Aorta (tissue), 5 donors: ENCODE measurements at places on chromosomes 11 and 22. TPM values are rescaled to one million over a fixed set of nuclear protein-coding genes. Genes with fewer than 3 reads are reported as not detected.

The GLB1L2 gene
- total RNA-seq: 0.94 TPM

GRCh38 chr11:17734986-17735817, 621 bp downstream of the KCNC1 start:
- no peak overlapping the region for H3K27ac ChIP-seq
- no peaks in the 10 kb centered on the region for H3K36me3 ChIP-seq
- no peaks in the 10 kb centered on the region for H3K27me3 ChIP-seq
- no peaks in the 10 kb centered on the region for H3K4me1 ChIP-seq
- no peak overlapping the region for H3K4me3 ChIP-seq

DNA sequence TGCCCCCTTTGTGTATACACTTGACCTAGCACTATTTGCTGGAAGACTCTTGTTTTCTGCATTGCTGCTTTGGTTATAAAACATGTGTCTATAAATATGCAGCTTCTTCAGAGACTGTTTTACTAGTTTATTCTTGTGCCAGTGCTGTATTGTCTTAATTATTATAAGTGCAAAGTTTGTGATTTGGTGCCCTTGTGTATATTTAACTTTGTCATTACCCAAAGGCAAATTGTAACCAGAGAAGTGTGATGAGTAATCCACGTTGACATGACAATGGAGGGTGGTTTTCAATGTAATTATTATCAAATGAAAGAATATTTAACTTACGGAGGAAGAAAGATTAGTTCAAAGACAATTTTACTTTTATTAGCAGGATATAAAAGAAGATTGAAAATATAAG, 75.0 kb upstream of the PRODH start:
- H3K4me3 ChIP-seq: no peak overlapping the region
- H3K4me1 ChIP-seq: no peaks in the 10 kb centered on the region
- H3K36me3 ChIP-seq: no peaks in the 10 kb centered on the region
- no peak overlapping the region for H3K27ac ChIP-seq

DNA sequence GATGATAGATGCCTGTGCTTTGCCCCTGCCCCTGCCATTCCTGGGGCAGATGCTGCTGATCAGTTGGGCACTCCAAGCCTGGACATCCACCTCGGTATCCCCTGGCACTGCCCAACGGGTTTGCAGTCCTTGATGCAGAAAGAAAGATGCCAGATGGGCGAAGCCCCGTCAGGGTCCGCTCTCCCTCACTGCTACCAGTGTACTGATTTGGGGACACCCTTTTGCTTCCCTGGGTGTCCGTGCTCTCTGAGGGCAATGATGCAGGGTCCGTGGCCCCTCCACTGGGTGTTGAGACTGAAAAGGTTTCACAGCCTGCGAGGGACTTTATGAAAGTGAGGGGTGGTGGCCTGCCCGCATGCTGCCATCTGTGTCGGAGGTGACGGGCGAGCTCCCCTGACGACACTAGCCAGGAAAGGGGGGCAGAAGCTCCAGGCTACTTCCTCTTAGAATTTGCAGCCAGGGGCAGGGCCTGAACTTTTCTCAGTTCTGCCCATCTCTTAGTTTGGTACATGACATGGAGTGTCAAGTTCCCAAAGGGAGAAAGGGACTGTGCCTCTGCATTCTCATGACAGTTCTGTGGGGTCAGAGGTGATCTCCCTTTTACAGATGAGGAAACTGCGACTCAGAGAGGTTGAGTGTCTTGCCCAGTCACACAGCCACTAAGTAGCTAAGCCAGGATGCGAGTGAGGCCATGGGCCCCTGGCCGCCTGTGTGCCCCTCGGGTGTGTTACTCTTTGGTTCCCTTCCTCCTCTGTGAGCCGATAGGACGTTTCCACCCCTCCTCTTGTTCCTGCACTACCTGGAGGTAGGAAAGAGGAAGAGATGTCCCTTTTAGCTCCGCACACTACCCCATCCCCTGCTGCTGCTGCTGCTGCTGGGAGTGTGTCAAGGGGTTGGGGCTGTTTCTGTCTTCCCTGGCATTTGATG, 96.6 kb downstream of the BCR start:
- peaks cover 9% of the 10 kb centered on the region for H3K36me3 ChIP-seq
- no peaks in the 10 kb centered on the region for H3K27me3 ChIP-seq
- no peaks in the 10 kb centered on the region for H3K4me1 ChIP-seq
- no peak for DNase-seq
- no peak overlapping the region for H3K4me3 ChIP-seq

DNA sequence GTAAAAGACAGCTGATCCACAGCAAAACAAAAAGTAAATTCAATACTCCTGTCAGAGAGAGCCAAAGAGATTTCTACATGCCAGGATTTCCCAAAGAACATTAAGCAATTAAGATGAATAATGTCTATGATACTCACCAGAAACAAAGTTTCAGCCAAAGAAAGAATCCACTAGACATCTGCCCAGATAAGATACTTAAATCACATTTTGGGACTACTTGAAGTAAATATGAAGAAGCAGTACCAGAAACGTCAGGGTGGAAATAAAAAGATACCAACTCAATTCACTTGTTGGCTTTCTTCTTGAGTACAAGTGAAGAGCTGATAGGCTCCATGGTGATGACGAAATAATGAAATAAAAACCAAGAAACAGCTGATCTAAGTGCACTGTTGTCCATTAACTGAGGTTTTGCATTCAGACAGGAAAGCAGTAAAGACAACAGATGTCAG, 31.6 kb upstream of the ARHGAP32 start:
- no peaks in the 10 kb centered on the region for H3K27me3 ChIP-seq
- no peaks in the 10 kb centered on the region for H3K36me3 ChIP-seq
- H3K4me3 ChIP-seq: no peak overlapping the region
- no peak overlapping the region for H3K27ac ChIP-seq
- DNase-seq: no peak
- H3K4me1 ChIP-seq: no peaks in the 10 kb centered on the region
